Endodermal cell (in vitro differentiated cells): ENCODE measurements at places on chromosomes 7 and 10.

DNA sequence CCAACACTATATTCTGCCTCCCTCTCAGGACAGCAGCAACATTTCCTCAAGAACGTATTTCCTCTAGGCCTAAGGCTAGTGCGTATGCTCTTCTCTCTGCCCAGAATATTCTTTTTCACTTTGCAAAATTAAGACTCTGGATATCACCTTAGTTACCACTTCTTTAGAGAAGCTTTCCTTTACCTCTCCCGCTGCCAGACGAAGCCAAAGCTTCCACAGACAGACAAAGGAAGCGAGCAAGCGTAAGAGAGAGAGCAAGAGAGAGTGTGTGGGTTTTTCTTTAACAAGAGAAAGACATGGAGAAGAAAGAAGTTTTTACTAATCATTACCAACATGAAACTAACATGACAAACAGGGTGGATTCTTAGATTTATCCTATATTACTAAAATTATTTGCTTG, 64.1 kb downstream of the P4HA1 start:
- no peak for DNase-seq

DNA sequence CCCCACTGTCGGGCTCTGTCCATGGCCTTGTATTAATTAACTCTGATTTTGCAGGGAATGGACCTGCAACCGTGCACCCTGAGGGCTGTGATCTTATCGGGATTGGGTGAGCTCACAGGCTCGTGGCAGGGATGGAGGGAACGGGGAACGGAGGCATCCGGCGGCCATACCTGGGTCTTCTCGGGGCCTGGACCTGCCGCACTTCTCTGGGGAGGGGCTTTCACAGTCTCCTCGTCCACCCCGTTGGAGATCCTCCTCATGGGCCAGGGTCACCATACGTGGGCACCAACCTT, 57.5 kb upstream of the SHH start:
- DNase-seq, result peak; percentile 11

GRCh38 chr10:114931072-114931679, 6.8 kb upstream of the TRUB1 start:
- DNase-seq, result no peak

- DNase-seq, result no peak
Observed at GRCh38 chr7:120833546-120833945, 24.4 kb downstream of the TSPAN12 start.

- no peak for DNase-seq
Observed at GRCh38 chr7:106590209-106590816, 70.6 kb downstream of the CCDC71L start.

DNA sequence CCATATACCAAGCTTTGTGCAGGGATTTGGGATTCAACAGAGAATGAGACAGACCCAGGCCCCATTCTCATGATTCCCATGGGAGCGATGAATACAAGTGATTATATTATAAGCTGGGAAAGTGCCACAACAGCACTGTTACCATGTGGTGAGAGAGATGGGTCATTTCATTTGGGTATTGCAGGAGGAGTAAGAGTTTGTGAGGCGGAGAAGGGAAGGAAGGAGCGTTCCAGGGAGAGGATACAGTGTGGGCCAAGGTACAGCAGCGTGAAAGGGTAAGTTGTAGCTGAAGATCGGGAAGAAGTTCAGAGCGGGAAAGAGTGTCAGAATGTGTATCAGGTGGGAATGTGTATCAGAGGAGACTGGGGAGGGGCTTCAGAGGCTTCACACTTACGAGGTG, 38.5 kb downstream of the GOLGA7B start:
- no peak for DNase-seq

- no peak for DNase-seq
Observed at GRCh38 chr7:54339073-54339472, 203.1 kb upstream of the VSTM2A start.

GRCh38 chr10:24723788-24724380, at the start of gene ARHGAP21:
Gene ARHGAP21, minus strand, starts transcription at chr10:24723887. Its CDS starts 1,988 bp downstream, at chr10:24721899.
- peak; percentile 86 for DNase-seq

- no peak for DNase-seq
Observed at GRCh38 chr7:106057204-106057961, 54.7 kb downstream of the SYPL1 start.

- DNase-seq, result no peak
Observed at GRCh38 chr7:121138262-121138933, 149.9 kb downstream of the CPED1 start.

DNA sequence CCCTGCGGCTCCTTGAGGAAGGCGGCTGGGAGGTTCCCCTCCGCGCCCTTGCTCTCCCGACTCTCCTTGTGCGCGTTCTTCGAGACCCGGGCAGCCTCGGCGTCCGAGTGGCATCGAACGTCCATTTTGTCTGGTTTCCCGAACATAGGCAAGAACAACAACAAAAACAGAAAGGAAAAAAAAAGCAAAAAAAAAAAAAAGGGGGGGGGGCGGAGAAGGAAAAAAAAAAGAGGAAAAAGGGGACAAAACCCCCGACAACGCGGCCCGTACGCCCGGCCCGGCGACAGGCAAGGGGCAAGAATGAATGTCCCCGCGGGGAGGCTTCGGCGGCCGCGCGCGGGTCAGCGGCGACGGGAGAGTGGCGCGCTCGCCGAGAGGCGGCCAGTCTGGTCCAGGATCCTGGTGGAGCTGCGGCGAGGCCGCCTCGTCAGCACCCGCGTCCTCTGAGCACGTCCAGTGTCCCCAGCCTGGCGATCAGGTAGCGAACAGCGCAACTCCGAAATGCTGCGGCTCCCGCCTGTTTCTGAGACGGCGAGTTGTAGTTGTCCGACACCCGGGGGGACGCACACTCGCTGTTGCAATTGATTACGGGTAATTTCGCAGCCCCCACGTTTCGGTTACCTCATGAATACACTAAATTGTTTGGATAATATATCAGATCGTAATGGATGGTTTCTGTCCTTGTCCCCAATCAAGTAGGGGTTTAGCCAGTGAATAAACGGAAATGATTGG, at the start of gene VAX1:
VAX1 (minus strand) TSS at position 360 of the 732 bp plus-strand sequence; CDS start at position 146, 214 bp downstream.
- DNase-seq, result peak; percentile 82

DNA sequence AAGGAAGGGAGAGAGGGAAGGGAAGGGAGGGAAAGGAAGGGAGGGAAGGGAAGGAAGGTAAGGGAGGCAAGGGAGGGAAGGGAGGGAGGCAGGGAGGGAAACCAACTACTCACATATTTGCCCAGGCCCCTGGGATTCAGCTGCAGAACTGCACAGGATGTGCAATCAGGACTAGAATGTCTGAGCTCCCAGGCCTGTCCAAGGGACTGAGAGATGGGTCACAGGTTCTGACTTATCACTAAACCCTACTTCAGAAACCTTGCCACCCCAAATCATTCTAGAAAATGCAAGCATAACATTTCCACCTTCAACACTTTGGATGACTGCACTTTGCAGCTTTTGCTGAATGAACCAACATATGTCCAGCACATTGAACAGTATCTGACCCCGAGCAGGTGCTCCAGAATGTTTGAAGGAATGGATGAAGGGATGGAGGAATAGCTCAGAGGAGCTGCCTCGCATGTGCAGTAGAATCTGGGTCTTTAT, 245.3 kb downstream of the KCNMA1 start:
- no peak for DNase-seq

DNA sequence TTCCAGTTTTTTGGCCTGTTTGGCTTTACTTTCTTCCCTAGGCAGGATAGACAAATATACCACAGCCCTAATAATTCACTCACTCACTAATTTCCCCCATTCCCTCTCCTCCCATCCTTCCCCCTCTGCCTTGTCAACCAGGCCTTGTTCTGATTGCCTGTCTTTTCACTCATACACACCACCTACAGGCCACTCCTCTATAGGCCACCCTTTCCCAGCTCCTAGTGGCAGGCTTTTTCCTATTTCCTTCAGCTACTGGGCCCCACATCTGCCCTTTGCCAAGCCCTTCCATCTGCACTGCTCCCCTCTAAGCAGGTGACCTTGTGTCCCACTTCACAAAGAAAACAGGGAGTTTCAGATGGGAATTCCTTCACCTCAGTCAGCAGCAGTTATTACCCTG, 59.8 kb upstream of the MSRB2 start:
- DNase-seq, result peak; percentile 80

DNA sequence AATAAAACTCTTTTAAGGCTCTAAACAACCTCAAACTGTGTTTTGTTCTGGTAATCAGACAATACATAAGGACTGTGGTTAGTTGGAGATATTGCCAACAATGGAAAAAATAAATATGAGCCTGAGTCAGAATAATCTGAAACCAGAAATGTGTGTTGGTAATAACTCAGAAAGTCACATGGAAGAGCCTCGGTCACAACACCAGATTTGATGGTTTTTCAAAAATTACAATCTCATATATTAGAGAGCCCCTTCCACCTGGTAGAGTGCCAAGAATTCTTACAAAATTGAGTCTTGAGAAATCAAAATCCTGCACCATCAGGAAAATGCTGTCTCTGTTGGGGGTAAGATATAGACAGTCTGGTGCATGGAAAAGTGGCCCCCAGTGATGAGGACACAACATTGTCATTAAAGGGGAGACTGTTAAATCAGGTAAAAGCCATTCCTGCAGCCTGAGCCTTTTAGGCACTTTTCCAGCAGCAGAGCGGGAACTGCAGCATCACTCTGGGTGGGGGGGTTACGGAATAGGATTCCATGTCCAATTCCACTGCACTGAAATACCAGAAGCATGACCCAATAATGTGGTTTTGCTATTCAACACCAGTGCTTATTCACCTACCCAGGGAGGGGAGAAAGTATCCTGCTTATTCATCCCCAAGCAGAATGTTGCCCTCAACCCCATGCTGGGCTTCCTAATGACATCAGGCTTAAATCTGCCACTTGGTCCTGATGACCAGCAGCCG, 9.5 kb upstream of the ADAM12 start:
- DNase-seq, result peak; percentile 79

DNA sequence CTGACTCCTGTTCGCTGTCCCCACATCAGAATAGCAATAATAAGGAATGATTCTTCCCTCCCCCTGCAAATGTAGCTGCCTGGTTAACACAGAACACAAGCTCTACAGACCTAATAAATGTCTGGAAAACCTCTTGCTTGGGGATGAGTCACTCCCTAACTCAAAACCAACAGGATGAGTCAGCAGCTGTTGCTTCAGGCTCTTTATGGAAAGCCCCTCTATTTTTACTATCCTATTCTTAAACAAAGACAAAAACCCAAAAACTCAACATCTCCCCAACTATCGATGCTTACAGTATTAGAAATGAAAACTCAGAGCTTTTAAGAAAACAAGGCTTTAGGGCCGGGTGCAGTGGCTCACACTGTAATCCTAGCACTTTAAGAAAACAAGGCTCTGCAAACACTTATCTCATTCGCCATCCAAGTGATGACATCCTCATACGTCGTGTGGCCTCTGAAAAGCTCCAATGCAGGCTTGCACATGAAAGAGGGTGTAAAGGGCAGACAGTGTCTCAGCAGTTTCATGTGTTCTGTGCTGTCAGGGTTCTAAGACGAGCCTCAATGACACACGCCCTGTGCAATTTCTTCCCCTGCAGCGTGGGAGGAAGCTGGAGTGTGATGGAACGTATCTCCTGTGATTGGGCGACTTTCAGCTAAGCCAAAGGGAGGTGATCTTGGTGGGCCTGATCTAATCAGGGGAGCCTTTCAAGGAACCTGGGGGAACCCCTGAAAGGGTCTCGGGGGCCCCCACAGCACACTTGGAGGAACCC, 70.1 kb downstream of the AMZ1 start:
- no peak for DNase-seq

DNA sequence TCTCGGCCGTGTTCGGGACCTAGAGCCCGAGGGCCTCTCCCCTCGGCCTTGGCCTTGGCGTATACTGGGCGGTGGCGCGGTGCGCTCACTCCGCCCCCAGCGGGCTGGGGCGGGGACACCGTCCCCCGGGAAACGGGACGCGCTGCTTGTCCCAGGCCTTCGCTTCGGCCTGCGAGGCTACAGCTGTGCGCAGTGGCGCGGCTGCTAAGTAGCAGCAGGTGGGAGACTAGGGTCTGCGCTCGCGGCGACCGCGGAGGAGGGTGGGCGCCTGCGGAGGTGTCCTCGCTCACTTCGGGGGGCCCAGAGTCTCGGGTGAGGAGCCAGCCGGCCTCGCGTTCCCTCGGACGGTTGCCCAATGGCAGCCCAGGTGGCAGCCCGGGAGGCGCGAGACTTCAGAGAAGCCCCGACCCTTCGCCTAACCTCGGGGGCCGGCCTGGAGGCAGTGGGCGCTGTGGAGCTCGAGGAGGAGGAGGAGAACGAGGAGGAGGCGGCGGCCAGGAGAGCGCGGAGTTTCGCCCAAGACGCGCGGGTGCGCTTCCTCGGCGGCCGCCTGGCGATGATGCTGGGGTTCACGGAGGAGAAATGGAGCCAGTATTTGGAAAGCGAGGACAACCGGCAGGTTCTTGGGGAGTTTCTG, at the start of gene DNAH11:
DNAH11 (plus strand) TSS at position 149 of the 637 bp plus-strand sequence; CDS start at position 356, 207 bp downstream.
- DNase-seq, result peak; percentile 93

GRCh38 chr10:107727767-107728317, 563.3 kb upstream of the SORCS1 start:
- DNase-seq, result no peak

DNA sequence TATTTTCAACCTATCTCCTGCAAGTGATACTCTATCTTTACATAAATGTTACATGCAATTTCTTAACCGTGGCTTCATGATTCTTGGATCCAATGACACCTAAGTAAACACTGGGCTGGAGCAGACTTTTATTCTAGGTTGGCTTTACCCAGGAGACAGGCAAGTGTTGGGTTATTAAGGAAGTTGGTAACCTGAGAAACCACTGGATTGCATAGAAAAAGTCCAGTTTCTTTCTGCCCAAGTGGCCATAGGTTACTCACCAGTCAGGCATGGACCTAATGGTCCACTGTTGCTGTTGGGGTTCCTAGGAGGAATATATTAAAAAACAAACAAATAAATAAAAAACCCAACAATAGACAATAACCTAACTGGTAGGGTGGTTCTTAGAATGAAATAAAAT, 112.8 kb downstream of the SEMA3D start:
- no peak for DNase-seq

GRCh38 chr7:158576050-158576762, 11.4 kb downstream of the PTPRN2 start:
- DNase-seq, result no peak
